Stimulated activated CD4-positive, alpha-beta T cell treated with anti-CD3 and anti-CD28 coated beads, TNF-alpha, amount 100 ng/mL, for 4 hours (primary cell): ENCODE measurements at places on chromosomes 2 and 18.

DNA sequence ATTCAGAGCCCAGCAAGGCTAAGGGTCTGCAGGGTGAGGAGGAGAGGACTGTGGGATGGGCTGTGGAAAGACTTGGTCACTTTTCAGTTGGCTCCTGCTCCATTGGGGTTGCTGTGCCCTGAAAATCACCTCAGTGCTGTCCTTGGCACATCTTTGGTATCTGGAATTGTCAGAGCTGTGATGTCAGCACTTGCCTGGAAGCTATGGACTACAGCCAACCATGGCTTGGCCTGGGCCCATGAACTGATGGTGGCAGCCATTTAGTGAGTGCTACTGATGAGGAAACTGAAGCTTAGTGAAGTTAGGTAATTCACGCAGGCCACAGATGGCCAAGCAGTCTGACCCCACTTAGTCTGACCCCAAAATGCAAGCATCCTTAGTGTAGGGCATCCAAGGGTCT, 121.8 kb upstream of the SERPINE2 start:
- DNase-seq = no peak

DNA sequence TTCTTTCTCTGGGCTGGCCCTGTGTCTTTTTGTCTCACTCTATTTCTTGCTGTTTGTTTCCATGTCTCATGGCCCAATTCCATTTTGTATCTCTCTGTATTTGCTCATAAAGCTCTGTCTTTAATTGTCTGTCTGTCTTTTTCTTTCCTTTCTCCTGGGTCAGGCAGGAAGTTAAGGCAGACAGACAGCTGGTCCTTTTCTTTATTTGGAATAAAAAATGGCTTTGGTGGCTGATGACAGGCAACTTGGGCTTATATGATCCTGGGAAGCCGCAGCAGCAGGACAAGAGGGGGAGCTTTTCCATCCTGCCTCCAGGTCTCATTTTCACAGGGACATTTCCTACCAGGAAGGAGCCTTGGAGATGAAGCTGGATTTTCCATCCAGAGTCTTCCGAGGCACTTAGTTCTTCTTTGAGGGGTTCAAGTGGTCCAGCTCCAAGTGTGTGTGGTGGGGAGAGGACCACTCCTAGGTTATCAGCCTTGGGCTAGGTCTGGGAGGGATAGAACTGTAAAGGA, 138.7 kb downstream of the TDRD15 start:
- no peak for DNase-seq

DNA sequence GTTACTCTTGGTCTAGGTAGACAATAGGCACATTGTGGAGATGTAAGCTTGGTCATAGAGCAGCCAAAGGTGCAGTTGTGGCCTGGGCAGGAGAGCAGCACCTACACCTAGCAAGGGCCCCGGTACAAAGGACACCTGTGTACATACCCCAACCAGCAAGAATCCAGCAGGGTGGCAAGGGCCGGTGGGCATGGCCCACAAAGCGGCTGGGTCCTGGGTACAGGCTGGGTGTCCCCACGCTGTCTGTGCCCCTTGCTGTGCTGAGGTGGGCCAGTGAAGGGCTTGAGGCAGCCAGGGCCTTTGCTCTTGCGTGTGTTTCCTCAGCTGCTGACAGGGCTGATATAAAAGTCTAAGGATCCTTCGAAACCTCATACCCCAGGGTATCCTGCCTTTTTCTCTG, 501.8 kb downstream of the EIPR1 start:
- DNase-seq = no peak

DNA sequence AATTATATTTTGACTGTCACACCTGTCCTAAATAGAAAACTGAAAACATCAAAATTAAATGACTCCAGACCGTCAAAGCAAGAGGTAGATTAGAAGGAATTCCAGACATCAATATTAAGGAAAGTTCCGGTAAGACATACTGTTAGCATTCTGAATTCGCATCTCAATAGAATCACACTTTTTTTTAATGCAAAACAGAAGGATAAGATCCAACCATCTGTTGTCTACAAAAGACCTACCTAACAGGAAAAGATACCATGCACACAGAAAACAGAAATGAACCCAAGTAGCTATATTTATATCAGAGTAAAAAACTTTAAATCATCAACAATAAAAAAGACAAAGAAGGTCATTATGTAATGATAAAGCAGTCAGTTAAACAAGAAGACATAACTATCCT, 145.0 kb downstream of the TMX3 start:
- DNase-seq = no peak

- no peak for DNase-seq
These were observed 7.5 kb downstream of the MBOAT2 start for GRCh38 chr2:8996006-8996405.

DNA sequence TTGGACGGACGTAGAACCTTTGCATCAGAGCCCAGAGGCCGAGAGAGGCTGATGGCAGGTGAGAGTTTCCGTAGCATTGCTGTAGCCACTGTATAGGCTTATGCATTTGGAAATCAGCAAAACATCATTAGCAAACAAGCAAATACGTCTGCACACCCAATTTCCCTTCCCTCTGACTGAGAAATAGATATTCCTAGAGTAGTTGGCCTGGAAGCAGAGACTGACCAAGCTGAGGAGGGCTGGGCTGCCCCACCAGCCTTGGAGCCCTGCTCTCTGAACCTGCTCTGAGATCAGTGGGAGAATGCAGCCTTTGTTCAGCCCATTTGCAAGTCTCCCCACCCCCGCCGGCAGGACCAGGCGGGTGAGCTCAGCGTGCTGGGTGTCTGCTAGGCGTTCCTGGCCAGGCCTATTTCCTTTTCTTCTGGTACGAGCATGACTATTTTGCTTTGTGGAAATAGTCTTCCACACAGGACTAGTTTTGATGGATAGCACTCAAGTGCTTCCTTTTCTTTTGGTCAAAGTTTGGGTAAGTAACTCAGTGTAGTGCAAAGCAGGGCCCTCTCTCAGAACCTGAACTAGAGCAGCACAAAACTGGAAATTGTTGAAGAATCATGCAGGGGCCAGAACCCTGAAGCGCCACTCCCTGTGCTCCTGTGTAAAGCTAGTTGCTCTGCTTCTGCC, 21.9 kb upstream of the RNF149 start:
- DNase-seq = no peak

GRCh38 chr2:564471-565181, 112.6 kb downstream of the TMEM18 start:
- DNase-seq = no peak

- DNase-seq = no peak
These were observed 193.0 kb upstream of the NETO1 start for GRCh38 chr18:73060666-73061288.

DNA sequence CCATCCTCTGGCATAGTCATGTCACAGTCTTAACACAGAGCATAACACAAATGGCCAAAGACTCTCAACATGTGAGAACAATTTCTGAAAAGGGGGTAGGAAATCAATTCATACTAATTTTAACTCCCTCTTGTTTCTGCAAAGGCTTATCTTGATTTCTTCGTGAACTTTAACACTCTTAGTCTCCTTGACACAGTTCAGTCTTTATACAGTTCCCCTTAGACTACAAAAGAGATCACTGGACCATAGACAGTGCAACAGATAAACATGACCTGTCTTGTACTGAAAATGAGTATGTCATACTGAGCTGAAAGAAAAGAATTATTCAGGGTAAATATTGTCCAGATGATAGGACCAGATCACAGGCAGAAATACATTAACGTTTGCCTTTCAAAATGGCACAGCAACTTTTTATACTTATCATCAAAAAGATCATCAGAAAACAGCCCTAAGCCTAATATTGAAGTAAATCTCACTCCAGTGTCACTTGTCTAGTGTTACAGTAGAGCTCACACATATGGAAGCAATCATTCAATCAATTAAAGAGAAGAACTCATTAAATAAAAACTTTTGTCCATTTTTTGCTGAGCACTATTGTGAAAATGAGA, 56.4 kb upstream of the VRK2 start:
- no peak for DNase-seq

DNA sequence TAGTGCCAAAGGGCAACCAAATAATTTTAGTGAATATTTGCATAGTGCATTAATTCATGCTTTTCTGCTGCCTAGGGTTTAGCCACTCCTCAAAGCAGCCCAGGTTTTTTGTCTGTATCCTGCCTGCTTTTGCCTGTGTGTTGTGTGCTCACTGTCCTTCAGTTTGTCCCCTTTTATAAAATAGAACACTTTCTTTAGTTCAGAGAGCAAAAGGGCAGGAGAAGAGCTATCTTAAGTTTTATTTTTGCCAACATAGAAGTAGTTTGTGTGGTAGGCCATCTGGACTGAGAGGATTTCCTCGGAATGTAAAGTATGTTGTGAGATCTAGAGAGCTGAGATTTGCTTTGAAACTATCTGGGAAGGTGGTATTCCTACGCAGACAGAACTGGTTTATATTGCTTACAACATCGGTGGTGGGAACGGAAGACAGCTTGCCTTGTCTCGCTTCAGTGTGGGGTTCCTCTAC, 64.9 kb downstream of the EML4 start:
- no peak for DNase-seq

DNA sequence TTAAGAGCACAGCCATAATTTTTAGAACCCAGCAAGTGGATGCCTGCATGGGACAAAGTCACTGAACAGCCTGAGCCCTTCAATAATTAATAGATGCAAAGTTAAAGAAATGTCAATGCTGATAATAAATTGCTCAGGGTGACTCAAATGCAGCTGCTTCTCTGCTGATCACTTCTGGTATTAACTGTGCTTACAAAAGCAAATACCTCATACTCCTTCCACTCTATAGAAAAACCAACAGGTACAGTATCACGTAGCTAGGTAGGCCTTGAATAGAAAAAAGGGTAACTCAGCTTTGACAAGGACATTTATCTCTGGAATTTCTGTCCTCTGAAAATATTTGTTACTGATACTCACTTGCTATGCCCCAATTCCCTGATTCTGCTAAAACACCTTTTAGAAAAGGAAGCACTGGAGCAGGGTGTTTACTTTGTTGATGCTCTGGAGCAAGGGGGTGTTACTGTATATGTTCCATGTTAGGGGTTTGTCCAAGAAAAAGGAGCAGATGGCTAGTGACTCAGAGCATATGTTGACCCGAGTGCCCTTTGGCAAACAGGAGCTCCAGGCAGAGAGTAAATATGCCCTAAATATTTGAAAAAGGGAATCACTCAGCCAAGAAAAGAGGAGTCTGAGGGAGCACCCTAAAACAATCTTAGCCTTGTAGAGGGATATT, 59.1 kb upstream of the RTN4 start:
- no peak for DNase-seq

GRCh38 chr2:68167186-68167585, 9.5 kb downstream of the PNO1 start:
- DNase-seq = no peak

DNA sequence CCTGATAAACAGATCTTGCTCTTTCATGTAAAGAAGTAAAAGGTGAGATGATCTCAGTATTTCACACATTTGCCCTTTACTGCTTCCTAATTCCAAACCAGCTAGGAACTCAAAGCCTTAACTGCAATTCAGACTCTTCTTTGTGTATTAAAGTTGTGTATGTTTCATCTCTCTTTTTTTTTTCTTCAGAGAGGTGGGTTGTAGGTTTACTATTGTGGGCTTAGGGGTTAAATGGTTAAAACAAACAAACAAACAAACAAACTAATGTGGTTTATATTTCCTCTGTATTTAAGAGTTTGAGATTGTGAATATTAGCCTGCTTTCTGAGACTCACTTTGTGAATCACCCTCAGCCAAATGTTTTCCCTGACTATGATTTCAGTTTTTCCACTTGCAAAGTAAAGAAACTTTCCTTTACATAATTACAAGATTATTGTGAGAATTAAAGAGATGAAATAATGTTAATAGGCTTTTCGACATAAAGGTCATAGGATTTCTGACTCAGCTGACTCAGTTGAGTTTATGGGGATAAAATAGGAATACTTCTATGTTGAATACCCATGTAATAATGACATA, 2.8 kb downstream of the GULP1 start:
- DNase-seq = no peak

DNA sequence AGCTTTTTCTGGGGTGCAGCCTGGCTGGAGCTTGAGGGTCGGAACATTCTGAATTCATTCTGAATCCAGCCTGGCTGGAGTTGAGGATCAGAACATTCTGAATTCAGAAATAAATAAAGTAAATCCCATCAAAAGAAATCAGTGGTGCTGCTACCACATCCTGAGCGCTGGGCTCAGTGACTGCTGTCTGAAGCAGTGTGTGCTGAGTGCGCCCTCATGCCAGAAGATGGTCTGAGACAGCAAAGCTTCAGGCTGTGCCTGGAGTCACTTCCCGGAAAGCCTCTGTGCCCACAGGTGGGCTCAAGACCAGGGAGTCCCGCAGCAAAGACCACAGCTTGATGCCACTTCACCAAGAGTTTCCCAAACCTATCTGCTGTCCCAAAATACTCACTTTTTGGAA, 187.9 kb downstream of the VAPA start:
- DNase-seq = no peak

DNA sequence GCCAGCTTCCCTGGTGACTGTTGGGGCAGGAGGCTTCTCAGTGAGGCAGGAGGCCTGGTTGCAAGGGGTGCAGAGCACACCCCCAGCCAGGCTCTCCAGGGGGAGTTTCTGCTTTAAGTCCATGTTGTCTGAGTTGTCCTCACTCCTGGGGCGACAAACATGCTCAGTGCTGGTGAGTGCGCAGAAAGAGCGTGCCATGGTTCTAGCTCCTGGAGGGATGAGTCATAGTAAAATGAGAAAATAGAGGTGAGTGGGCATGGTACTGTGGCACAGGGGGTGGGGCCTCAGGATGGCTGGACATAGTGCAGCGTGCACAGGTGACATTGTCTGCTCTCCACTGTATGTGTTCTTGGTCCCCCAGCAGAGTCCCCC, 457.2 kb upstream of the HS6ST1 start:
- no peak for DNase-seq

- DNase-seq = no peak
These were observed 7.6 kb downstream of the KCNG2 start for GRCh38 chr18:79805211-79805887.

DNA sequence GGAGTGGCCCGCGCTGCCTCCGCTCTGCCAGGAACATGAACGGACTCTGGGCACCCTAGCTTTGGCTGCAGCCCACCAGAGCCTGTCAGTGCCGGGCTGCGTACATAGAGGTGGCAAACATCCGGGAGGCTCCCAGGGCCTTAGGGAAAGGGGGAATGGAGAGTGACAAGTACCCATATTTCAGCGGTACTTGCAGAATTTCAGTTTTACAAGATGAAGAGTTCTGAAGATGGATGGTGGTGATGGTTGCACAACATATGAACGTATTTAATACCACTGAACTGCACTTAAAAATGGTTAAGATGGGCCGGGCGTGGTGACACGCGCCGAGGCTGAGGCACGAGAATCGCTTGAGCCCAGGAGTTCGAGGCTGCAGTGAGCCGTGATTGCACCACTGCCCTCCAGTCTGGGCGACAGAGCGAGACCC, 873 bp downstream of the MTHFD2 start:
- no peak for DNase-seq

- no peak for DNase-seq
These were observed 56.5 kb downstream of the MYO5B start for GRCh38 chr18:50138181-50139064.

- no peak for DNase-seq
These were observed 859.5 kb downstream of the LRP1B start for GRCh38 chr2:141271346-141271745.

- no peak for DNase-seq
These were observed 228.9 kb downstream of the LPIN1 start for GRCh38 chr2:11975373-11975772.
